ENCODE measurements at places on chromosomes 7 and 10. TPM values are rescaled to one million over a fixed set of nuclear protein-coding genes. Genes with fewer than 3 reads are reported as not detected.
A peak's percentile ranks its signal among the peaks of the same experiment; 100 is the strongest.

Gene SAMD9L
- 10.8 TPM for total RNA-seq

DNA sequence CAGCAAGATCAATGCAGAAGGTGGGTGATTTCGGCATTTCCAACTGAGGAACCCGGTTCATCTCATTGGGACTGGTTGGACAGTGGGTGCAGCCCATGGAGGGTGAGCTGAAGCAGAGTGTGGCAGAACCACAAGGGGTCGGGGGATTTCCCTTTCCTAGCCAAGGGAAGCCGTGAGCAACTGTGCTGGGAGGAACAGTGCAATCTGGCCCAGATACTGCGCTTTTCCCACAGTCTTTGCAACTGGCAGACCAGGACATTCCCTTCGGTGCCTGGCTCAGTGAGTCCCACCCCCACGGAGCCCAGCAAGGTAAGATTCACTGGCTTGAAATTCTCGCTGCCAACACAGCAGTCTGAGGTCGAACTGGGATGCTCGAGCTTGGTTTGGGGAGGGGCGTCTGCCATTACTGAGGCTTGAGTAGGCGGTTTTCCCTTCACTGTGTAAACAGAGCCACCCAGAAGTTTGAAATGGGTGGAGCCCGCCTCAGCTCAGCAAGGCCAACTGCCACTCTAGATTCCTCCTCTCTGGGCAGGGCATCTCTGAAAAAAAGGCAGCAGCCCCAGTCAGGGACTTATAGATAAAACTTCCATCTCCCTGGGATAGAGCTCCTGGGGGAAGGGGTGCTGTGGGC lies 58.6 kb upstream of the SLC26A5 start:
- DNase-seq, result no peak
- H3K27me3 ChIP-seq, result peaks cover 6% of the 10 kb centered on the region
- H3K4me3 ChIP-seq, result no peak overlapping the region
- H3K36me3 ChIP-seq, result no peaks in the 10 kb centered on the region
- H3K27ac ChIP-seq, result no peak overlapping the region

Gene GATA3
- 0.14 TPM for total RNA-seq

DNA sequence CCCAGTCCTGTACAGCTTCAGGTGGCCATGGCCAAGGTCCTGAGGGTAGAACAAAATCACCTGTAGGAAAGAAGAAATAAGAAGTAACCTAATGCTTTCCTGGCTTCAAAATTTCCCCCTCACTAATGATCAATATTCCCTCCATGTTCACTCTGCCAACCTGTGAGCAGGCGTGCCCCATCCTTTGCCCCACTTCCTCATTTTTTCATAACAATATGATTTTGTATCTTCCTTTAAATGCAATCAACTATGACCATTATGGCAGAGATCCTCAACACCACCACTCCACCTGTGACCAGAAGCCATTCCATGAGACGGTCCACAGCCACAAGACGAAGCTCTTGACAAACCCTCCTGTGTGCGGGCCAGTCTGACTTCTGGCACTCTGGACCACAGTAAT lies 7.0 kb downstream of the MSS51 start:
- DNase-seq, result no peak
- H3K27ac ChIP-seq, result no peak overlapping the region
- no peaks in the 10 kb centered on the region for H3K27me3 ChIP-seq
- no peaks in the 10 kb centered on the region for H3K4me1 ChIP-seq
- no peak overlapping the region for H3K4me3 ChIP-seq

DNA sequence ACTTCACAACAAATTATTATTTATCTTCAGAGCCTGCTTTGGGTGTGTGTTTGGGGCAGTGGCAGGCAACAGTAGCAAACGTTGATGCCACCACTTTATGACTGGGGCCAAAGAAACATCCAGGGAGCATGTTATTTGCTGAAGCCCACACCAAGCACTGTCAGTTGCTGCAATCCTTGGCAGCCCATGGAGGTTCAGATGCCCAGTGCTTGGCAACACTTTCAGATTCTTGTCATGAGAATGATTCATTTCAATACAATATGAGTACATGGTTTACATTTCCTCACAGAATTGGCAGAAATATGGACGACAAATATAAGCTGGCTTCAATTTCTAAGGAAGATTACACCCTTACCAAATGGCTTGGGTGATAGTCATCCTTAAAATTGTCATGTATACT lies 46.5 kb upstream of the GLI3 start:
- DNase-seq, result no peak
- H3K27me3 ChIP-seq, result no peaks in the 10 kb centered on the region
- H3K27ac ChIP-seq, result no peak overlapping the region
- no peak overlapping the region for H3K4me3 ChIP-seq

GRCh38 chr7:50826371-50827172 lies 43.9 kb upstream of the GRB10 start:
- H3K36me3 ChIP-seq, result no peaks in the 10 kb centered on the region
- DNase-seq, result peak; percentile 43
- H3K4me1 ChIP-seq, result no peaks in the 10 kb centered on the region
- H3K4me3 ChIP-seq, result no peak overlapping the region
- no peak overlapping the region for H3K27ac ChIP-seq
- H3K27me3 ChIP-seq, result no peaks in the 10 kb centered on the region

GRCh38 chr10:33623669-33624068 lies 289.2 kb upstream of the NRP1 start:
- H3K4me1 ChIP-seq, result no peaks in the 10 kb centered on the region
- H3K27ac ChIP-seq, result no peak overlapping the region
- no peaks in the 10 kb centered on the region for H3K36me3 ChIP-seq

All from stomach (tissue), 19 donors.